ENCODE measurements at places on chromosomes 1 and 21.

GRCh38 chr1:40479156-40479555 lies 2.1 kb downstream of the ZFP69 start:
- no peak for DNase-seq

- no peak for DNase-seq
These were observed 430.9 kb downstream of the LMO4 start for GRCh38 chr1:87759421-87760087.

GRCh38 chr1:160058087-160058486 lies 11.9 kb downstream of the KCNJ10 start:
- DNase-seq, result no peak

GRCh38 chr1:230831771-230832170 lies 36.5 kb downstream of the C1orf198 start:
- DNase-seq, result no peak

DNA sequence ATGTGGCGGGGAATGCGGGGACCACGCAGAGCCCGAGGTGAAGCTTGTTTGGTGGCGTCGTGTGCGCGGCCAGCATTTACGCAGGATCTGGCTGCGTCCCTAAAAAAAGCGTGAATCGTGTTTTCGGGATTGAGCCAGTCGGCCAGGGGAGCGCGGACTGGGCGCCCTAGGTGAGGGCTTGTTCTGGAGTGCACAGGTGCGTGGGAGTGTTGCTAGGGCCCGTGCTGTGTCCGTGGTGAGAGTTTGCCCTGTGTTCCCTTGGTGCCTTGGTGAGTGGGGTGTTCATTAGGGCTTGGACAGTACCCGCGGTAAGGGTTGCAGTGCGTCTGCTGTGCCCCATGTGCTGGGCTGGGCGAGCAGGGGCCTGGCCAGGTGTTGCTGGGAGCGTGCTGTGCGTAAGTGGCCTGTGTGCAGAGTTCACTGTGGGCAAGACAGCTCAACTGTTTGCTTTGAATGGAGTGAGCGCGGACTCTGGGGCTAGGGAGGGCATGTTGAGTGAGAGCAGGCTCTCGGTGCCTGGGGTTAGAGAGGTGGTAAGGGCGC lies 673 bp downstream of the CD46 start:
- peak; percentile 11 for DNase-seq

Data from activated T-cell treated with anti-CD3 and anti-CD28 coated beads for 24 hours (primary cell).